Stimulated activated CD8-positive, alpha-beta memory T cell treated with anti-CD3 and anti-CD28 coated beads, Interleukin-4, amount 100 ng/mL, for 48 hours (primary cell): ENCODE measurements at places on chromosomes 4 and X.

GRCh38 chrX:16518131-16518530 lies 131.8 kb upstream of the S100G start:
- no peak for DNase-seq

- DNase-seq: no peak
Measured at GRCh38 chr4:82084747-82085146, 289.0 kb downstream of the HNRNPD start.

GRCh38 chr4:143294710-143295275 lies 41.9 kb upstream of the GAB1 start:
- no peak for DNase-seq

GRCh38 chrX:83077606-83078005 lies 430.5 kb upstream of the POU3F4 start:
- no peak for DNase-seq

GRCh38 chr4:177901786-177902185 lies 459.5 kb upstream of the AGA start:
- DNase-seq: no peak

GRCh38 chr4:143396695-143397094 lies 60.0 kb downstream of the GAB1 start:
- DNase-seq: no peak

DNA sequence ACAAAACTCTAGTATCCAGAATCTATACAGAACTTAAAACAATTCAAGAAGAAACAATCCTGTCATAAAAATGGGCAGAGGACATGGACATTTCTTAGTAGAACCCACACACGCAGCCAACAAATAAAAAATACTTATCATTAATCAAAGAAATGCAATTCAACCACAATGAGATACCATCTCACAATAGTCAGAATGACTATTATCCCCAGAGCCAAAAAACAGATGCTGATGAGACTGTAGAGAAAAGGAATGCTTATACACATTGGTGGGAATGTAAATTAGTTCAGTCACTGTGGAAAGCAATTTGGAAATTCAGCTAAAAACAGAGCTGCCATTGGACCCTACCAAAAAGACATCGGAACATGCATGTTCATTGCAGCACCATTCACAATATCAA lies 37.9 kb downstream of the RAB40AL start:
- no peak for DNase-seq

DNA sequence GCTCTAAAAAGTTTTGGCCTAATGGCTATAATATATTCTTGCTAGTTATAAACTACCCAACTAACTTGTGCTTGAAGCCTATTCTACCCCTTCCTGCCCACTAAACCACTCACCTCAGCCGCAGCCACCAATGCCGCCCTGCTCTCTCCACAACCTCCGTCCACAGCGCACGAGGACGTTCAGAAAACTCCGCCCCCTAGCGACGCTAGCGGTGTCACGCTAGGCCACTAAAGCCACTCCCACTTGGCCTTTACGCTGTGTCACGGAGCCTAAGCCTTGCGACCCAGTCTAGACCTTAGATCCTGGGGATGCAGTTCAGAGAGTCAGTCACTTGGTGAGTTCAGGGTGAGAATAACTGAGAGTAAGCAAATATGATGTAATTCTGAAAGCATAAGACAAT lies at the start of gene TEX11:
TEX11 (minus strand) TSS at position 171 of the 400 bp plus-strand sequence. CDS start 922 bp downstream, outside the sequence.
- DNase-seq: no peak

DNA sequence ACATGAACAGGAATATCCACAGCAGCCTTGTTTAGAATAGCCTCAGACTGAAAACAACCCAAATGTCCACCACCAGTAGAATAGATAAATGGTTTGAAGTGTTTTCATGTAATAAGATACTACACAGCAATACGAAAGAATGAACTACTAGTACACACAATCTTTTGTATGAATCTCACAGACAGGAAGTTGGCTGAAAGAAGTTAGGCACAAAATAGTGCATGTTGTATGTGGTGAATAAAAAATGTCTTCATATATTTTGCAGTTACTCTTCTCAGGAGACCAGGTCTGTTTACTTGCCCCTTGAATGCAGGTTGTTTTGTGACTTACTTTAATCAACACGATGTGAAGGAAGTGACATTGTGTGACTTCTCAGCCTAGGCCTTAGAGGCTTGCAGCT lies 75.9 kb upstream of the LEF1 start:
- no peak for DNase-seq

- DNase-seq: no peak
Measured at GRCh38 chr4:2286904-2287593, 25.1 kb upstream of the MXD4 start.

GRCh38 chr4:5664778-5665177 lies 43.6 kb downstream of the EVC2 start:
- DNase-seq: no peak

DNA sequence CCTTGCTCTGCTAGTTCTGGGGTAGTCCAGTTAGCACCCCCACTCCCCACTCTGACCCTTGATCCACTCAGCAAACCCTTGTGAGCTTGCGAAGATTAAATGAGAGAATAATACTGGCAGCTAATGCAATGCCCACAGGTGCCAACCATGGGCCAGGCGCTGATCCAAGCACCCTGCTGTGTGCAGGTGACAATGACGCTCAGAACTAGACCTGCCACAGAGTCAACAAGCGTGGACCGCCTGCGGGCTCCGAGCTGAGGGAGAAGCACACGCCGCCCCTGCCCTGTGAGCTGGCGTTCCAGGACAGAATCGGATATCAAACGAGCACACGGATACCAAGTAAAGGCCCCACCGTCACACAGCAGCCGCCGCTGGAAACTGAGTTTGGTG lies 129.2 kb downstream of the FAM53A start:
- no peak for DNase-seq

DNA sequence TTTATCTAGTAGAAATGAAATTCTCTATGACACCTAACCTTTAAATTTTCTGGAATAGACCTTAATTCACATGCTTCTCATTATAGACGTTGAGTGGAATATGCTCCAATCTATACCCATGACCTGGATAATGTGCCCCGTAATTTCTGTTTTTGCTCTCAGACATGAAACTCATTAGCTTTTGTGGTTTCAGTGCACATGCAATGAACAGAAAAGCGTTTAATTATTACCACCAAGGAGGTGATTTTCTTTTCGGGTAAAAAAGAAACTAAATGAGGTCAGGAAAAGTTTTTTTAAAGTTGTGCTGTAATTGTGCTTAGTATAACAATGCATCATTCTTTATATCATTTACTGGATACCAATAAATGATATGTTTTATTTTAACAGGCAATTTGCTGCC lies 1703.9 kb upstream of the TENM3 start:
- no peak for DNase-seq

- DNase-seq: peak; percentile 18
Measured at GRCh38 chr4:2256781-2257191, 5.1 kb downstream of the MXD4 start.

- DNase-seq: no peak
Measured at GRCh38 chr4:36823199-36823967, 421.2 kb upstream of the NWD2 start.

DNA sequence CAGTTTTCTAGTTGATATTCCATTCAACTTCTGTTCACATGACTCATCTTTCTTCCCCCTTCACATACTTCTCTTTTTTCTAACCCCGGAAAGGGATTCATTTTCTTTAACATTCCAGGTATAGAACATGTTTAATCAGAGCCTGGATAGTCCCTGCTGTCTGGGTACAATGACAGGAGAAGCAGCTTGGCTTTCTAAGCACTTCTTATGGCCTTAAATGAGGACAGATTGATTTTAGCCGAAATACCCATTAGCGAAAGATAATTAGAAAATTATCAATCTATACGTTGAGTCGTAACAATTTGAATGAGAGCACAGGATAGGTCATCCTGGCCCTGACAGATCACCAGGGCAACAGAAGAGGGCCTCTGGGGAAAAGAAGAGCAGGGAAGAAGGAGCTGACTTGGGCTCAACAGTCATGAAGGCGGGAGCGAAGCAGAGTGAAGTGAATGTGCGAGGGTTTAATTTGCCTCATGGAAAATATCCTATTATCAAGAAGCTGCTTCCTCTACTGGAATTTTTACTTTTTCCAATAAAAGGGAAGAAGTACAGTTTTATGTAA lies 62.2 kb downstream of the PPP1R2C start:
- no peak for DNase-seq

DNA sequence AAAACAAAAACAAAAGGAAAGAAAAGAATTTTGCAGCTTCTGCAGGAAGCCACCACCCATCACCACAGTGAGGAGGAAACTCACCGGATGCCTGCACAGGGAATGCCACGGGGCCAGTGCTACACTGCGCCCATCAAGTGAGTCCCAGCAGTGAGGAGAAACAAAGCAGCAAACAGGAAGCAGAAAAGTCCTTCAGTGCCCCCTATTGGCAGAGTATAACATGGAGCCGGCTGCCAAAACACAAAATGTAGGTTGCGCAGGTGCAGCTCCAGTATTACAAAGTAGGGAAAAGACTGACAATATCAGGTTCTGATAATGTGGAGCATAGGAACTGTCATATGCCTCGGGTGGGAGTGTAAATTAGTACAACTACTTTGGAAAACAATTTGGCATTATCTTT lies 23.3 kb upstream of the SCML2 start:
- DNase-seq: peak; percentile 30

DNA sequence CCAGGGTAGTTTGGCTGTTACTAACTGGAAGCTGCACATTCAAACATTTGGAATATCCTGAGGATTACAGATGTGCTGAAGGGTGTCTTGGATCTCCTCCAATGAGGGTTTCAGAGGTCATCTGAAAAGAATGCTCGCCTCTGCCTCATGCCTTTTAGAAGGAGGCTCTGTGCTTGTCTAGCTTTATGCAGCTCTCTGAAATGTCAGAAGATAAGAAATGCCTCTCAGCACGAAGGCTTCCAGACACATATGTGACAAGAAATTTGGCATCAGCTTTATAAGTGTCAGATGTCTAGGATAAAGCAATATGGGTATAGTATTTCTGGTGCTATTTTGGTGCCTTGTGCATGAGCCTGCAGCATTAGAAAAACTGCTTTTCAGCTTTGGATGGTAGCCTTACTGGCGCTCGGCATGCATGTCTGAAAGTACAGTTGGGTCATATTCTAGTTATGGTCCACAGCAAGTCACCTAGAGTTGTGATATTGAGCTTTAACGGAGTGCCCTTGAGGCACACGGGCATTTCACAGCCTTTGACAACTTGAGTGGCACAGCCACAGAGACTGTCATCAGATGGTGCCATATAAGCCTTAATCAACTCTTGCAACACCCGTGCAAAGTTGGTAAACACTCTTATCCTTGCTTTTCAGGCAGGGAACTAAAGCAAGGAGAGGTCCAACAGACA lies 70.8 kb upstream of the PGRMC2 start:
- no peak for DNase-seq

GRCh38 chr4:39932776-39933402 lies 44.8 kb downstream of the PDS5A start:
- no peak for DNase-seq

- DNase-seq: no peak
Measured at GRCh38 chr4:38620065-38620464, 43.9 kb upstream of the KLF3 start.

DNA sequence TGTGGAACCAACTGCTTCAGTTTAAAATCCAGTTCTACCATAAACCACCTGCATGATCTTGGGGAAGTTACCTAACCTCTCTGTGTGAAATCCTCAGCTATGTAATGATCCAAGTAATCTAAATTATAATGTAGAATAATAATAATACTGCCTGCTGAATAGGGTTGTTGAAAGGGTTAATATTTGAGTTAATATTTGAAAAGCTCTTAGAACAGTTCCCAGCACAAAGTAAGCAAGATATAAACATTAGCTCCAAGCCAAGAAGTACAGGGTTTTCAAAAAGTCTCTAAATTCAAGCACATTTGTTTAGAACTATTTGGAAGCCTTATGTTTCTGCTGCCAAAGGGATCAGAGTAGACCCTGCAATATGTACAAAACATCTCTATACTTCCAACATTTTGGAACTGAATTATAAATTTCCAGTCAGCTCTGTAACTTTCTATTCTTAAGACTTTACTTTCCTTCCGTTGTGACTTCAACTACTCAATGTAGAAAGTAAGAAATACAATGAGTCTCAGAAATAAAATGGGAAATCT lies 76.7 kb upstream of the FAM9C start:
- DNase-seq: no peak

GRCh38 chr4:156560701-156561100 lies 410.9 kb downstream of the PDGFC start:
- DNase-seq: no peak

- DNase-seq: no peak
Measured at GRCh38 chr4:65845199-65845773, 175.0 kb upstream of the EPHA5 start.

GRCh38 chrX:150984169-150984824 lies 1.2 kb downstream of the HMGB3 start:
- no peak for DNase-seq

DNA sequence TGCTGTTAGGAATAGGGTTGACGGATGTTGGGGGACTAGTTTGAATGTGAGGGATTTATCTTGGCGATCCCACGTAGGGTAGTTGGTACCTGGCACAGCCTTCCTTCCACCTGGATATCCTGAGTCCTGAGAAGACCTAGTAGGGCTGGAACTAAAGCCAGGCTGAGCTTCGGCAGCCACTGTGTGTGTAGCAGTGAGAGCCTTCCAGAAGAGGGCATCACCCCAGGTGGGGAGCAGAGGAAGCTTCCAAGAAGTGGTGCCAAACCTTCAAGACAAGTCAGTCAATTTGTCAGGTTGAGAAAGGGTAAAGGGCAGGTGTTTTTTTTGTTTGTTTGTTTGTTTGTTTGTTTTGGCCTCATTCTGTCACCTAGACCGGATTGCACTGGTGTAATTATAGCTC lies 1.2 kb upstream of the FGFBP2 start:
- DNase-seq: no peak

DNA sequence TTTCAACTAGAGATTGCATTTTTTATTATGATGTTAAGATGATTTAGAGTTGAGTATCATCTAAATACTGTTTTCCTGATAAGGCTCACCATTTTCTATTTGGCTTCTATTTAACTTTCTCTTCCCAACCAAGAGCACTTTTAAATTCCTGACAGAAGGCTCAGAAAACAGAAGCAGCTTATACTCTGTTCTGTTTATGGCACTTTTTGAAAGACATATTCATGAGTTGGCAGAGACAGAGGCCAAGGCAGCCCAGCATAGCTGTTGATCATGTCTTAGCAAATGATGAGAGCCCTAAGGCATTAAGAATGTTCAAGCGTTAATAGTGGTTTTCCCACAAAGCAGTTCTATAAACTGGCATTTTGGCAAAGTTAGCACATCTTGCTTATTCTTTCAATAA lies 330.3 kb downstream of the TRAM1L1 start:
- no peak for DNase-seq

DNA sequence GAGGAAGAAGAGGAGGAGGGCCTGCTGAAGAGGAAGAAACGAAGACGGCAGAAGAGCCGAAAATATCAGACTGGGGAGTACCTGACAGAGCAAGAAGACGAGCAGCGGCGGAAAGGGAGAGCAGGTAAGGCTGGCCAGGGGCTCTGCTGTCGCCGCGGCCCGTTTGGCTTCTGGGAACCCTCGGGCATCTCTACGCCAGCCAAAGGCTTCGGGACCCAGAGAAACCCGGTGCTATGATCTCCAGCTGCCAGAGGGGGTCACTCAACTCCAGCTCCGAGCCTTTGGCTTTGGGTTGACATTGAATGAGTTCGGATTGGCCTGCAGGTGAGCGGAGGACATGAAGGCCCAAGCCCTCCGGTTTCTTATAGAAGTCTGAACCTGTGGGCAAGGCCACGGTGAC lies 42.8 kb downstream of the BCORL1 start:
- DNase-seq: no peak

- peak; percentile 54 for DNase-seq
Measured at GRCh38 chr4:52588771-52589591, 70.1 kb downstream of the USP46 start.
